ENCODE measurements at places on chromosomes 5 and 9.

- DNase-seq, result no peak
Measured at GRCh38 chr5:172395483-172395882, 58.8 kb downstream of the SH3PXD2B start.

DNA sequence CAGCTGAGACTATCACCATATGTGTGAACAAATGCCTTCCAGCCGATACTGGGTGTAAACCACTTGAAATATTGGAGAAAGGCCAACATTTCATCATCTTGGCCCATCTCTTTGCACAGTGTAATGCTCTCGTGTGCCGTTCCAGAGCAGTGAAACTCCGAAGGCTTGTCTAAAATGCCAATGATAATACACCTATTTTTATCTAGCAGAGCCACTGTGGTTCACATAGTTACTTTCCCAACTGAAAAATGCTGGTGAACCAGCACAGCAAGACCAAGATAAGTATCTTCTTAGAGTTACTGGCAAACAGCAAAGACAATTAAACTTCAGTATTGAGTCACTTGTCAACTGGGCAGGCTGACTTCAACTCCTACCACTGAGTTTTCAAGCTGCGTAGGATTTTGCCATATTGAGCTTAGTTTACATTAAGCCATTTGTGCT lies 379.9 kb upstream of the ACTBL2 start:
- no peak for DNase-seq

DNA sequence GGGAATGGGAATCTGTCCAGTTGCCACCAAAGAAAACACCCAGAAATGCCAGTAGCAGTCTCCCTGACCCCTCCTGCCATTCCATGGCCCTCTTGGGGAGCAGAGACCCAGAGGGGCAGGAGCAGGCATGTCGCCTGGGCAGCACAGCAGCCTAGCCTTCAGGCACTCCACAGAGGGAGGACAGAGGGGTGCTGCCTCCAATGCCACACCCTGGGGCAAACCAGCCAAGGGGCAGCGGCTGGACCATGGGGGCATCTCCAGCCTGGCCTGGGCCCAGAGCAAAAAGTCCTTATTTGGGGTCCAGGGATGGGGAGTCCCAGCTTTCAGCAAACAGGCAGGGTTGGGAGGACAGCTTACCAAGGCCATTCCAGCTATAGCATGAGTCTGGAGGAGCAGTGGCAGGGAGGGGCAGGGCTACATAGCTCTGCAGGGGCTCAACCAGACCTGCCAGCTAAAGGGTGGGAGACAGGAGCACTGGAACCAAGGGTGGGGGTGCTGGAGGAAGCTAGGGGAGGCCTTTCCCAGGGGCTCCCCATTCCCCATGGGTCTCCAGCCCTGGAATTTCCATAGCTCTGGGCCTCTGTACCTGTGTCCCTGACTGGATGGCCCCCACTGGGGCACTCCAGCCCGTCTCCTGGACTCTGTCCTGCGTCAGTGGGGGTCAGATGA lies 6.7 kb downstream of the BRD3 start:
- no peak for DNase-seq

DNA sequence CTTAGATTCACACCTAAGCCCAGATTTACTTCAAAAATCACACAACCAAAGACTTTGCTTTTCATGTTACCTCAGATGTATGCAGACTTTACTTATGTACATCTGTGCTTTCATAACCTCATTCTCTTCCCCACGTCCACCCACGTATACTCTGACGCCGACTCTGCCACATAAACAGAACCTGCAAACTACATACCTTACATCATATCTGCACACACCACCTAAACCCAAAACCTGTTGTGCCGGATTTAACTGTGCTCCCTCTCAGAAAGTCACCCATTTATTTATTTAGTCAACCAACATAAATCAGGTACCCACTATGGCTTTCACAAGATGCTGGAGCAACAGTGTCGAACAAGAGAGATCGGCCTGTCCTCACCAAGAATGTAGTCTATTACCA lies 1.0 kb upstream of the DPYSL3 start:
- no peak for DNase-seq

GRCh38 chr5:156913719-156914370 lies 49.2 kb downstream of the TIMD4 start:
- no peak for DNase-seq

All from progenitor cell of endocrine pancreas (in vitro differentiated cells).